ENCODE measurements at places on chromosomes 2 and 18.

DNA sequence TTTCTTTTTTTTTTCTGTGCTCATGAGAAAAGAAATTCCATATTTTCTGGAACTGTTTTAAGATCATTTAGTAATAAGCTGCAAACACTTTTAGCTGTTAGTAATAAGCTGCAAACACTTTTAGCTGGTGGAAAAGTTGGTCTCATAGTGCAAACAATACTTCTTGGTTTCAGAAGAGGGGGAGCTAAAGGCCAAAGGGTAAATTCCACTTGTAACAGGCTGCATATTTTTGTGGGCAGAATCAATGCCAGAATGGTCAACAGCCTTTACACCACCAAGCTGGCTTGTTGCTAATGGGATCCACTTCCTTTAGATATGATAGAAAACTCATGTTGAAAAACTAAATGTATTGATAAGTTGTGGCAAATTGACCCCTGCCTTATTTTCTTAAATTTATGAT lies 356.8 kb downstream of the NR4A2 start:
- DNase-seq: no peak

DNA sequence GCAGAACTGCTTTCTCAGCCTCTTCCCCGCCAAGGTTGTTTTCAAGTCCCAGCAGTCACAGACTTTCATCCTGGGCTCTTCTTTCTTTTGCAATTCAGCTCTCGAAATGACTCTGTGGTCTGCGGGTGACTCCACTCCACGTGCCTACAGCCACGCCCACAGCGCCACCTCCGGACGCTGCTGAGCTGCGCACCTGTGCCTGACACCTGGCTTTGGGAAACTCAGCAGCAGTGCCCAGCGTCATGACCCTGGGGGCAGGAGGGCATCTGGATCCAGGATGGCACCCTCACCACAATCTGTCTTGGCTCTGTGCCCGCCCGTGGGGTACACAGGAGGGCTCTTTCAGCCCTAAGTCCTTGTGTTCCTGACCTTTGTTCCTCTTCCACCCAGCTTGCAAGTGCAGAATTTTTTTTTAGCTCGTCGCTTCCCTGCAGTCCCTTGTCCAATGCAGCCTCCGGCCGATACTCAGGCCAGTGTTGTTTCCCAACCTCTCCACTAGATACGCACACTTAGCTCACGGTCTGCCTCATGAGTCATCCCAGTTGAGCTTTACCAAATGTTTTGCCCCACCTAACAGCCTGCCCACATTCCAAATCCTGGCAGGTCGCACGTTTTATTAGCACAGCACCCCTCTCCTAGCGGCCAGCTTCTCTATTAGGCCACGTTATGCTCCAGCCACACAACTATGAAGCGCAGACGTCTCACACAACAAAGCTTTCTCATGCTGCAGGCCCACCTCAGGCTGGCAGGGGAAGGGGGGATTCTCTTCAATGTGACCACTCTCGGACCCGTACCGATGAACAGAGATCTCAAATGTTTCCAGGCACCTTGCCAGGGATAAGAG lies 6.5 kb upstream of the CAPN10 start:
- peak; percentile 89 for DNase-seq

DNA sequence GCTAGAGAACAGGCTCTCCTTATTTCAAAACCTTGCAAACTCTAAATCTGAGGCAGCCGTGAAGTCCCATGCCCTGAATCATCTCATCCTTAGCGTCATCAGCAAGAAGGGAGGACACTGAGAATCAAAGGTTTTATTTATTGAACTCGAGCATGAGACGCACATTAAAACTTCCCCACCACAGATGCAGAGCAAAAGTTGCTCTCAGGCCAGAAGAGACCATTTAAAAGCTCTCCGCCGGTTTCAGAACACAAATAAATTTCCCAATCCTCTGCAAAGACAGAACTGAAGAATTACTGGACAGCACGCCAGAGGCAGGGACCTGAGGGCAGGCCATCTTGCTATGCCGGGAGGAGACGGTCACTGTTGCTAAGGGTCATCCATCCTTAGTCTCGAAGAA lies 1.3 kb downstream of the AMMECR1L start:
- no peak for DNase-seq

- no peak for DNase-seq
Measured at GRCh38 chr2:11676640-11677039, 6.6 kb upstream of the NTSR2 start.

GRCh38 chr2:169237939-169238338 lies 124.4 kb downstream of the LRP2 start:
- no peak for DNase-seq

- no peak for DNase-seq
Measured at GRCh38 chr18:58997811-58998337, 133.2 kb downstream of the ZNF532 start.

- DNase-seq: peak; percentile 18
Measured at GRCh38 chr2:7621018-7621814, 704.0 kb downstream of the RNF144A start.

GRCh38 chr2:49938268-49938667 lies 784.0 kb upstream of the FSHR start:
- DNase-seq: no peak

DNA sequence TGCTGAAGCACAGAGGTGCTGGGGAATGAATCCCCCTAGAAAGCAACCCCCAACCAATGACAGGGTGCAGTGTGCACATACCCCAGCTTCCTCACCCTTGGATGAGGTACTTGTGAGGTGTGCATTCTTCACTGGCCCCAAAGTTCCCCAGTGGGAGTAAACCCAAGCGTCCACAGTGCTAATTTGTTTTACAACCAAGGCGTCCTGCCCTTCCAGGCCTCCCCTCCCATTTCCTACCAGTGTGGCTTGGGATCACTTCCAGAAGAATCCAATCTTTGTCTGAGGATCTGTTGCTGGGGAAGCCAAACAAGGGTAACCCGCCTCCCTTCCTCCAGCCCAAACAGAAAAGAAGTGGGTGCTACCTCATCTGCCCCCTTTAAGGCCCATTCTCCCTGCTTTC lies 40.3 kb upstream of the TEX51 start:
- DNase-seq: no peak

- peak; percentile 91 for DNase-seq
Measured at GRCh38 chr2:9753276-9753600, 90.0 kb upstream of the TAF1B start.

- DNase-seq: no peak
Measured at GRCh38 chr18:70333757-70334156, 44.9 kb downstream of the SOCS6 start.

- no peak for DNase-seq
Measured at GRCh38 chr18:58597649-58598048, 31.2 kb downstream of the ALPK2 start.

DNA sequence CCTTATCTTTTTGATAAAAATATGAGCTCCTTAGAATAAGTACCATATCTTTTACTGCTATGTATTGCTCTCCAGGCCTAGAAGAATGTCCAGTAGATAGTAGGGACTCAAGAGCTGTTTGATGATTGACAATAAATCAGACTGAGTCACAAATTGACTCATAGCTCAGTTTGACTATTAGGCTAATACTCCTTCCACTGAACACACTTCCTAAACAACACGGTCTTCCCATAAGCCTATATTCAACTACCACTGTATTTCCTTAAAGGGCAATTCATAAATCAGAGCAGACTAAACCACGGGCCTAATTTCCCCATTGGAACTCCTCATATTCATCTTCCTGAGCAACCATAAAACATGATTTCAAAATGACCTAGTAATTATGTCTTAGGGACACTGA lies 258.5 kb downstream of the ALK start:
- DNase-seq: no peak

DNA sequence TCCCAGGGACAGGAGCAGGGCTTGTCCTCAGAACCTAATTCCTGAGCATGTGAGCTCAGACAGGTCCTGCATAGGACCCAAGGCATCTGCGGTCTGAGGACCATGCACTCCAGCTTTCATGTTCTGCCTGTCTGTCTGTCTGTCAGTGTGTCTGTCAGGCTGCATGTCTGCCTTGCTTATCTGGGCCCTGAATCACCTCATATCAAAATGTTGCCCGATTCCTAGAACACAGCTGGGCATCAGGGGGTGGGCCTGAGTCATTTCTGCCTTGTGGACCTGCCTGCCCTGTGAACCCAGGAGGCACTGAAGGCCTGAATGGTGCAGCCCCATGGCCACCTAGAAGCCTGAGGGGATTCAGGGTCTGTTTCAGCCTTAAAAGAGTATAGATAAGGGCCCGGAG lies 22.1 kb downstream of the INHBB start:
- DNase-seq: no peak

GRCh38 chr2:126634273-126634861 lies 21.6 kb upstream of the GYPC start:
- DNase-seq: peak; percentile 8

GRCh38 chr2:241232736-241233575 lies 44.5 kb downstream of the ANO7 start:
- DNase-seq: no peak

- no peak for DNase-seq
Measured at GRCh38 chr2:85735691-85736090, 18.1 kb upstream of the ATOH8 start.

DNA sequence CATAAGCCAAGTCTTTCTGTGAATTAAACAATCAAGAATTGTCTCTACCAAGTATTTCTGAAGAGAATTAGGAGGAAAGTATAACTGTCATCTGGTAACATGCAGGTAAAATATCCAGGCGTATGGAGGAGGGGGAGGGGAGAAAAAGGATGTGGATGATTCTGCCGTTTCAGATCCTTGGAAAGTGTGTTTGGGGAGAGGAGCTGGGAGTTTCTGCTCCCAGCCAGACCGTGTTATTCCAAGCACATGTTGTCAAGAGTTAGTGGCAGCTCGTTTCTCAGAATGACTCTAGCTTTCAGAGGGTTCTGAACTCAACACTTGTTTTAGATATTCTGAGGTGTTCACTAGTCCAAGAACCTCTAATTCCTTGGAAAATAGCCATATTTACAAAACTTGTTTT lies 137.6 kb downstream of the FAM124B start:
- DNase-seq: no peak

DNA sequence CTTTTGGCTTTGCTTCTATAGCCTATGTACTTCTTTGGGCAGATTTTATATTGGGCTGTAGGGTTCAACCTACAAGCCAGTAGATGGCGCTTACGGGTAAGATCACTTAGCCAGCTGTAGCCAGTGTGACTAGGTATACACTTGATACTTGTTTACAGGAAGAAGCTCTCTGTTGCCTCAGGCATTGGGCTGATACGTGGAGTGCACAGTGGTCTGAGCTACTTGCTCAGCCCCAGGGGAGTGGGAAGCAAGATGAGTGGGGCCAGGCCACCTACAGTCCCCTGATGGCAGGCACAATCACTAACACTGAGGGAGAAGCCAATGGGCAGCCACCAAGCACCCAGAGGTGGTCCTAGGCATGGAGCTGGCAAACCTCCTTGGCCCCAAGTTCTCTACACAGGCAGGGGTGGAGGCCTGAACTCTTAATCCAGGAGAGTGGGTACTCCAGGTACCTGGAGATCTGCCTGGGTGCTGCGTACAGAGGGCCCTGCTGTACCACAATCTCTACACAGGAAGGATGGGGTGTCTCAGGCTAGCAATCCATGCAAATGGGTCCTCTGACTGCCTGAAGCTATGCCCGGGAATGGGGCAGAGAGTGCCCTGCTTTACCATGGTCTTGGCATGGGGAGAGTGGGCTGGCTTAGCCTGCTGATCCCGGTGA lies 122.2 kb downstream of the NCOA1 start:
- peak; percentile 53 for DNase-seq

DNA sequence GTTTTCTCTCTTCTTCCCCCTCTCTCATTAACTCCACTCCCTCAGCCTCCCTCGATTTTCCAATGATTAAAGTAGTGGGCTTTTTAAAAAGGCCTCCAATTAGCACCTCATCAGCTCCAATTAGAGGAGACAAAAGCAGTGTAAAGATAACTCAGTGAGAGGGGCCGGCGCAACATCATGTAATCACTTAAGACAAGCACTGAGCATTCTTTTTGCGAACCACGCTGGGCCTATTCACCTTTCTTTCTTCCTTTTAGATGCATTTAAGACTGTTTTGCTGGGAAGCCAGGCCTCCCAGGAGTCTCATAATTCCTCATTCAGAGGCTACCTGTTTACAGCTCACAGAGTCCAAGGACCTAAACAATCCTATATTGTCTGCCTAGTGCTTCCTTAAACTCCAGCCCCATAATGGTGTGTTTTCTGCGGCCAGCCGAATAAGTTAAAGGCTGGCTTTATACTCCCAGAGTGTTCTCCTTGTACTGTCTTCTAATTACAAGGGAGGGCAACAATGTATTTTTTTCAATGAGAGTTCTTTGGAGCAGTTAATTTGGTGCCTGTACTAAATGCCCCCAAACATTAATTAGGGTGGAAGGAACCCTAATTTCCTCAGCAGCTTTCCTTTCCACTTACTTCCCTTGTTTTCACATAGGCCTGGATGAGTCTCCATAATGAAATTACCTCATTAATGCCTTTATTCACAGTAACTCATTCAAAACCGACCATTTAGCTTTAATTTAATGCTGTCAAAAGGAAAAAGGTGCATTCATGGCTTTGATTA lies 28.0 kb upstream of the LMAN1 start:
- no peak for DNase-seq

DNA sequence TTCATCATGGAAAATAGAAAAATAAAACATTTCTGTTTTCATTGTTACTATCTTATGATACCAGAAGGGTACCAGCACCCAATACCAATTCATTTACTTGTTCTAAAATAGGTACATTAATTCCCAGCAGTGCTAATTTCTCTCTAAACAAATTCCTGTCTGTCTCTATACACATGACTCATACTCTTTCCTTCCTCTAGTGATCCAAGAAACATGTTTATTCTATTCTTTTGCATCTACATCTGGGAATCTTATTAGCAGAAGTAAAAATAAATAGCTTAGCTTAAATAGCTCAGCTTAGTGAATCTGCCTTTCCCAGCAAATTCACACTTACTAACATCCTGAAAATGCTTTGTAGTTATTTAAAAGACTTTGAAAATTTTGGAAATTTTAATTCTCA lies 84.5 kb upstream of the MAPRE2 start:
- DNase-seq: no peak

GRCh38 chr2:197322724-197323720 lies 12.4 kb upstream of the ANKRD44 start:
- DNase-seq: no peak

All from activated CD4-positive, alpha-beta T cell treated with anti-CD3 and anti-CD28 coated beads, Interleukin-2, Interleukin-4, amounts not matched to agents 100 ng/mL and 50 ng/mL, durations not matched to agents 16 hours and 8 hours (primary cell).